Stimulated activated CD4-positive, alpha-beta T cell treated with anti-CD3 and anti-CD28 coated beads, Interleukin-15, amount 100 ng/mL, for 1 hour (primary cell): ENCODE measurements at places on chromosomes 4 and X.

DNA sequence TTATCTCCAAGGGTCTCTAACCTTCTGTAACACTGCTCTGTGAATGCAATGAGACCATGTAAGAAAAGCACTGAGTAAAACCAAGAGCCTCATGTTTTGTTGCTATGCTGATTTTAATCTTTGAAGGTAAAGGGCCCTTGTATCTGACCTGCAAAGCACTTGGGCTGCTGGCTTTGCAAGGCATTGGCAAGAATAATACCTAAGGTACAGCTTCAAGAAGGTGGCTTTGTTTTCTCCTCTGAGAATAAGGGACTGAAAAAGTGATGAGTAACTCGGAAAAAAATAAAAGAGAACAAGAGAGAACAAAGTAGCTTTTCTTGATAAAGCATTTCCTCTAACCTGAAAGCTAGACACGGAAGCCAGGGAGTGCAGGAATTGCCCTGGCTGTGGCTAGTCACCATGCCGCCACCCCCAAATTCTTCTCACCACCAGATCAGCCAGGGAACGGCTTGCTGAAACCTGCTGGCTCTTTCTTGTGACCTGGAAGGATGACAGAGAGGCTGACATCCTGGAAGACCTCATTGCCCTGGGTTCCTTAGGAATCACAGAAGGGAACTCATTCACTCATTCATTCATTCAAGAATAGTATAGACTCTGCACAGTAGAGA, 41.8 kb upstream of the HS3ST1 start:
- peak; percentile 1 for DNase-seq

DNA sequence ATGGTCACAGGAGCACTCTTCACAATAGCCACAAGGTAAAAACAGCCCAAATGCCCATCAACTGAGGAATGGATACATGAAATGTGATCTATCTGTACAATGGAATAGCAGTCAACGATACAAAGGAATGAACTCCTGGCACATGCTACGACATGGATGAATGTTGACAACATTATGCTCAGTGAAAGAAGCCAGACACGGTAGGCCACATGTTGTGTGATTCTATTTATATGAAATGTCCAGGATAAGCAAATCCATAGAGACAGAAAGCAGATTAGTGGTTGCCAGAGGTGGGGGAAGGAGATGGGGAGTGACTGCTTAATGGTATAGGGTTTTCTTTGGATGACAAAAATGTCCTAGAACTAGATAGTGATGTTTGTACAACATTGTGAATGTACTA, 58.7 kb upstream of the GPM6B start:
- DNase-seq, result no peak

GRCh38 chrX:39915596-39915995, 182.2 kb downstream of the BCOR start:
- DNase-seq, result no peak

- no peak for DNase-seq
Measured at GRCh38 chr4:83219344-83220331, 65.0 kb downstream of the COQ2 start.

DNA sequence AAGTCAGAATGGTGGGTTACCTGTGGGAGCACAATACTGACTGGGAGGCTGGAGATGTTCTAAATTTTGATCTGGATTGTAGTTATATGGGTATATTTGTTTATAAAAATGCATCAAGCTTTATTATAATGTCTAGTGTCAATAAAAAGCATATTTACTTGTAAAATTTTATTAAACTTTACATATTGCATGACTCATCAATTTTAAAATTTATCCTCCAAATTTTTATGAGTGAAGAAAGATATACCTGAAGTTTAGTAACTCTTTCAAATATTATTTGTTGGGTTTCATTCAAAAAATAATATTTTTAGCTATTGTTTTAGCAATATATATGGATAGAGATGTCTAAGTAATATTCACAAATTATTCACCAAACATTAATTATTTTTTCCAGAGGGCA, 103.0 kb downstream of the ANXA5 start:
- DNase-seq, result no peak

- no peak for DNase-seq
Measured at GRCh38 chrX:65772842-65773241, 105.4 kb downstream of the MSN start.

- DNase-seq, result no peak
Measured at GRCh38 chr4:26822546-26822945, 38.1 kb upstream of the STIM2 start.

DNA sequence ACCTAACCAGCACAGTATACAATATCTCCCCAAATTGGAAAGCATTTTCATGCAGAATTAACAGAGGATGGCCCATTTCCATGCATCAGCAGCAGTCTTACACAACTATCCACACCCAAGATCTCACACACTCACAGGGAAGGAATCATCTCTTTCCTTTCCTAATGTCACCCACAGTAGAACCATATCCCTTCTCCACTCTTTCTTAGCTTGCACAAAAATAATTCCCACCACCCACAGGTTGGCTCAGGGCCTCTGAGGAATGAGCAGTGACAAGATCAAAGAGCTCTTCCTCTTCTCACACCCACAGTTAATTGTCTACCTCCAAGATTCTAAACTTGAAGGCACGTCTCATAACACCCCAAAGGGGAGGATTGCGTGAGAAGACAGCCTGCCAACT, 217.7 kb upstream of the VEGFC start:
- DNase-seq, result no peak

GRCh38 chrX:68894513-68895340, 65.9 kb downstream of the EFNB1 start:
- no peak for DNase-seq

DNA sequence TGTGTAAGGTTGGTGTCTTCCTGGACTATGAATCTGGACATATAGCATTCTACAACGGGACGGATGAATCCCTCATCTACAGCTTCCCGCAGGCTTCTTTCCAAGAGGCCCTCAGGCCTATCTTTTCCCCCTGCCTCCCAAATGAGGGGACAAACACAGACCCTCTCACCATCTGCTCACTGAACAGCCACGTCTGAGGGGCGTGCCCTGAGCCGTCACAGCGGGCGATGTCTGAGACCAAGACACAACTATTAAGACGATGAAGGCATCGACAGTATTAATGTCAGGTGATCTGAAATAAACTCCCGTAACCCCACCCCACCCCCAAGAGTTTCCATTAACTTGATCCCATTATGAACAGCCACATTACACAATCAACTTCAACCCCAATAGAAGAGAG, 7.9 kb downstream of the TRIML1 start:
- DNase-seq, result no peak

GRCh38 chr4:122901247-122902010, 21.0 kb downstream of the NUDT6 start:
- DNase-seq, result no peak

DNA sequence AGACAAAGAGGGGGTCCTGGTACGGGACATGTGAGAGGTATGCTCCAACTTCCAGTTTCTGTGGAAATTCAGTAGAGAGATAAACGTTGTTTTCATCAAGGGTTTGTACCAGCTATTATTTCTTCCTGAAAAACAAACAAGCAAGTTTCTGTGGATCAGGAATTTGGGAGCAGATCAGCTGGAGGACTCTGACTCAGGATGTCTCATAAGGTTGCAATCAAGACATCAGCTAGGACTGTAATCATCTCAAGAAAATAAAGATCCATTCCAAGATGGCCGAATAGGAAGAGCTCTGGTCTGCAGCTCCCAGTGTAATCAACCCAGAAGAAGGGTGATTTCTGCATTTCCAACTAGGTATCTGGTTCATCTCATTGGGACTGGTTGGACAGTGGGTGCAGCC, 23.5 kb upstream of the NFKB1 start:
- DNase-seq, result no peak

GRCh38 chr4:108049406-108049805, 59.7 kb downstream of the HADH start:
- DNase-seq, result no peak

DNA sequence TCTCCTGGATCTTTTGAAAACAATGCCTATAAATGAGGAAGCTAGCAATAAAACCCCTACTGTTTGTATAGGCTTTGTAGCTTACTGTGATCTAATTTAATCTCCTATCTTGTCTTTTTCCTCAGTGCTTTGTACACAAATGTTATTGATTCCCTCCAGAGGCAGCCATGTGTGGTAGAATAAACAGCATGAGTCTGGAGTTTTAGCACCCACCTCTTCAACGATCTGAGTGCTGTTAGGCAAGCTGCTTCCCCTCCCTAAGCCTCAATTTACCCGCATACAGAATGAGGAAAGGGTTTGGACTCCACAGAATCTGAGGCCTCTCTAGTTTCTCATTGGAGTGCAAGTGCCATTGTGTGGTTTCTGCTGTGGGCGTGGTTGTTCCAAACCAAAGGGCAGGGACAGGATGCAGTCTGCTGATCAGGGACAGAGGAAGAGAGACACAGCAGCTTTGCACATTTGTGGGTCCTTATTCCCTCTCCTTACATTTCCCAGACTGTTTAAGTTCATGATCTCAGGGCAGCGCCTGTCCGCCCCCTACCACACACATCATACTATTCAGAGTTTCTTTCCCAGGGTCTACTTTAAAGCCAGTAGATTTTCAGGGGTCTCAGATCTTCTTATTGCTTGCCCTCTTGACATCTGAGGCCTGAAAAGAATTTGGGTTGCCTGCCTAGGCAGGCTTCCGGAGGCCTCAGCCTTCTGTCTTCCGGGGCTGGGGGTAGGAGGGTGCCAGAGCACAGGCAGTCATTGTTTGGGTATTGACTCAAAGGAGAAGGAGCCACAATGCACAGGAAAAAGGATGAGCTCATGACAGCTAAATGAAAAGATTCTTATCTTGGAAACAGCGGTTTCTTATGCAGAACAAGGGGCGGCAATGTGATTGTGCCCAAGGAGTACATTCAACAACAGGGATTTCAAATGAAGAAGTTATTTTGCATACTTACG, 114.9 kb upstream of the TEX13D start:
- DNase-seq, result peak; percentile 30

- DNase-seq, result no peak
Measured at GRCh38 chr4:90207887-90208454, 80.8 kb downstream of the CCSER1 start.

- DNase-seq, result no peak
Measured at GRCh38 chr4:25310803-25311166, 1.8 kb upstream of the ZCCHC4 start.

DNA sequence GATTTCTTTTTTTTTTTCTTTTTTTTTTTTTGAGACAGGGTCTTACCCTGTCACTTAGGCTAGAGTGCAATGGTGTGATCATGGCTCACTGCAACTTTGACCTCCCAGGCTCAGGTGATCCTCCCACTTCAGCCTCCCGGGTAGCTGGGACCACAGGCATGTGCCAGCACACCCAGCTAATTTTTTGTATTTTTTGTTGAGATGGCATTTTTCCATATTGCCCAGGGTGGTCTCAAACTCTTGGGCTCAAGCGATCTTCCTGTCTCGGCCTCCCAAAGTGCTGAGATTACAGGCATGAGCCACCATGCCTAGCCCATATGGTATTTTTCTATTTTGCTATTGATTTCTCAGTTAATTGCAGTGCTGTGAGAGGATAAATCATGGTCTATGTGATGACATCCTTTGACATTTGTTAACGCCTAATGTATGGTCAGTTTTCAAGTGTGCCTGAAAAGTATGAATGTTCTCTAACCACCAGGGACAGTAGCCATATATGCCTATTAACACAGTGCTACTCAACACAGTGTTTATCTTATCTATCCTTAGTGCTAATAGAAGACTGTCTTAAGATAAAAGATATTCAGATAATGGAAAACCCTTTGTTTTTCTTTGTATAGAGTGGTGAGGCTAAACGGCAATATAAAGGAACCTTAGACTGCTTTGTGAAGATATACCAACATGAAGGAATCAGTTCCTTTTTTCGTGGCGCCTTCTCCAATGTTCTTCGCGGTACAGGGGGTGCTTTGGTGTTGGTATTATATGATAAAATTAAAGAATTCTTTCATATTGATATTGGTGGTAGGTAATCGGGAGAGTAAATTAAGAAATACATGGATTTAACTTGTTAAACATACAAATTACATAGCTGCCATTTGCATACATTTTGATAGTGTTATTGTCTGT, 9.1 kb upstream of the HSPA4L start:
- DNase-seq, result no peak

- no peak for DNase-seq
Measured at GRCh38 chrX:49192722-49193328, 6.7 kb upstream of the PRICKLE3 start.

- DNase-seq, result no peak
Measured at GRCh38 chr4:45172636-45173035, 446.3 kb upstream of the GNPDA2 start.

GRCh38 chr4:177322266-177322665, 12.6 kb downstream of the NEIL3 start:
- DNase-seq, result no peak

DNA sequence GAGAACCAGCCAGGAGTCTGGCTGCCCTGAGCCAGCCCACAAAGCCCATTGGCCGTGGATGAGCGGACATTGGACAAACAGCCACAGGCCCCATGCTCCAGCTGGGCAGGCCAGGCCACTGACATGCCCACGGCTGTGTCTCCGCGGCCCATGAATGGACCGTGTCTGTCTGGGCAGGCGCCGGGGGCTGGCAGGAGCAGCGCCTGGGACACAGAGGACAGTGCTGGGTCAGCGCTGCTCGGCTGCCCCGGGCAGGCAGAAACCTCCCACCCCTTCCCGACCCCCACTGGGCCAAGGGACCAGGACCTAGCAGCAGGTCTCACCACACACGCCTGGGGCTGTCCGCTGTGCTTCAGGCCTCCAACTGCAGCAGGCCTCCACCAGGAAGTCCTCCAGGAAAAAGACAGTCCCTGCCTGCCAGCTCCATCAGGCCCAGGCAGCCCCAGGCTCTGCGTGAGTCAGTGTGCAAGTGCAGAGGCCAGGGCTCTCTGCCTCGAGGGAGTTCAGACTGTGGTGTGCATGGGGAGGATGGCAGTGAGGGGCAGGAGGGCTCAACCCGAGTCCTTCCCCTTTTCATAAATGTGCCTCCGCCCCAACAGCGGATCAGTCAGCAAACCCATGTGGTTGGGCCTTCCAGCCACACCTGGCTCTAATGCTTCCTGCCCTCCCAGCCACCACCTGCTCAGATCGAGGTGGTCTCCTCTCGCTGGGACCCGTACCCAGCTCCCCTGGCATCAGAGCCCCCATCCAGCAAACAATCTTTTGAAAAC, 17.2 kb upstream of the FGFR3 start:
- DNase-seq, result no peak

- DNase-seq, result no peak
Measured at GRCh38 chr4:38411092-38411491, 252.9 kb upstream of the KLF3 start.

DNA sequence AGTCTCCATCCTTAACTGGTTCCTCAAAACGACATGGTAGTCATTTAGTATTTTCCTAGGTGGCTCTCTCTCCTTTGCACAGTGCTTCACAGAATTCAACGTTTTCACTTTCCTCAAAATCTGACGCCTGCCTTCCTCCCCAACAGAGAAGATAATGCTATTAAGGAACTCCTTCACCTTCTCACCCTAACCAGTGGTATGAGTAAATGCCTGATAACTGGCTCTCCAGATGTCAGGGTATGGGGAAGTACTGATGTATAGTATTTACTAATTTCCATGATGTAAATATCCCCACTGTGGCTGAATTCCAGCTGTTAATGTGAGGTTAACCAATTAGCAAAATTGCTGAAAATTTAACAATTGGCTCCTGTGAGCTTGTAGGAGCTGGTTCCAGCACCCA, 28.8 kb upstream of the NSUN7 start:
- DNase-seq, result no peak
